ENCODE measurements at places on chromosomes 13 and 19. TPM values are rescaled to one million over a fixed set of nuclear protein-coding genes. Genes with fewer than 3 reads are reported as not detected.

DNA sequence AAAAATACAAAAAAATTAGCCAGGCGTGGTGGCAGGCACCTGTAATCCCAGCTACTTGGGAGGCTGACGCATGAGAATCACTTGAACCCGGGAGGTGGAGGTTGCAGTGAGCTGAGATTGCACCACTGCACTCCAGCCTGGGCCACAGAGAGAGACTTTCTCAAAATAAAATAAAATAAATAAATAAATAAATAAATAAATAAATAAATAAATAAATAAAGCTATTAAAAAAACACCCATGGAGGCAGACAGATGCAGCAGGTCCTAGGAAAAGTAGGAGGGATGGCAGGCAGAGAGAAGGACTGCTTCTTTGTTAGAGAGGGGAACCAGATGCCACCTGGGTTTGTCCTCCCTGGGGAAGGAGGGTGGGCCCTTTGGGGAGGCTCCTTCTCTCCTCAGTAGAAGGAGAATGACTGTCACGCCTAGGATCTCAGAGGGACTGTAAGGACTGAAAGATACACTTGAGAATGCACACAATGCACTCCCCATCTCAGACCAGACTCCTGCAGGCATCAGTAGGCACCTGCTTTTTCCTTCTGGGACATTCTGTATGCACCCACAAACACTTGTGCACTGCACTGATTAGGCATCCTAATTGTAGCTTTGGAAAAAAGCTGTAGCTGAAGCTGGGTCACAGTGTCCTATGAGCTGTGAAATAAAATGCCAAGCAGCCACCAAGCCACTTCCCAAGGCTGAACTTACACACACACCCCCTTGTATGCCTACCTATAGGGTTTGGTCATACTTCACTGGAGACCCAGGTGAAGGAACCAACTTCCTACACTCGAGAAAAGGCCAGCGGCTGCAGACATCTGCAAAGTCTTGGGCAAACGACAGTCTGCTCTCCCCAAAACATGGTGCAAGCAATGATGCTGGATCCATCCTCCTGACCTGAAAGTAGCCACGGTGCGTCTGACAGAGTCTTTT is 18.9 kb upstream of the SLC35E1 start:
- no peak for DNase-seq

- DNase-seq = peak; percentile 90
Observed at GRCh38 chr19:55647732-55648584, at the start of gene CCDC106. CCDC106 (plus strand) TSS chr19:55648212; CDS start chr19:55649047, 835 bp downstream.

Gene IGFL1
- total RNA-seq = not detected

DNA sequence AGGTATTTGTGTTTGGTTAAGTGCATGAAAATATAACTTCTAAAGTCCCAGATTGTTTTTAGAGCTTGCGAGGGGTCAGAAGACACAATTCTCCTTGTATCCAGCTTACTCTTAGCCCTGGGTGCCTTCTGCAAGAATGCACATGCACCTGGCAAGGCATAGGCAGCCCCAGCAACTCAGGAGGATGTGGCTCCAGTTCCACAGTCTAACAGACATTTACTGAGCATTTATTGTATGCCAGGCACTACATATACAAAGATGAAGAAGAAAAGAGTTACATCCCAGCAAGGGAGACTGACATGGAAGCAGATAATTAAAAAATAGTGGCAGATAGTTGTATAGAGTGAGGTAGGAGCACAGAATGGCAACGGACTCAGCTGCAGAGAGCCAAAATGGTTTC is 101.1 kb upstream of the FRY start:
- no peak for DNase-seq

- no peak for DNase-seq
Observed at GRCh38 chr13:44420376-44421220, 47.0 kb downstream of the SERP2 start.

DNA sequence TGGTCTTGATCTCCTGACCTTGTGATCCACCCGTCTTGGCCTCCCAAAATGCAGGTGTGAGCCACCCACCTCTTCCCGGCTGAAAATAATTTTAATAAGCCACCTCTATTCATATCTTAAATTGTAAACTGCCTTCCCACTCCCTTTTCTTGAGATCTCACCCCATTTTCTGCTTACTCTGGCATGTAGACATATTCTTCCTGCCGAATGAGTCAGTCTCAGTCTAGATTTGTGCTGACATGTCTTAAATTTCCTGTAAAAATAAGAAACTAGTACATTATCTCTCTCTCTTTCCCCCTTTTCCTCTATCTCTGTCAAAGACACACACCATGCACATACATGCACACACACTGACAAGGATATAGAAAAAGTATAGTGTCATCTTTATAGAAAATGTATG is 60.9 kb downstream of the THSD1 start:
- no peak for DNase-seq

Gene MCEMP1
- 21.0 TPM for total RNA-seq

- no peak for DNase-seq
Observed at GRCh38 chr13:84362777-84363176, 480.5 kb upstream of the SLITRK1 start.

DNA sequence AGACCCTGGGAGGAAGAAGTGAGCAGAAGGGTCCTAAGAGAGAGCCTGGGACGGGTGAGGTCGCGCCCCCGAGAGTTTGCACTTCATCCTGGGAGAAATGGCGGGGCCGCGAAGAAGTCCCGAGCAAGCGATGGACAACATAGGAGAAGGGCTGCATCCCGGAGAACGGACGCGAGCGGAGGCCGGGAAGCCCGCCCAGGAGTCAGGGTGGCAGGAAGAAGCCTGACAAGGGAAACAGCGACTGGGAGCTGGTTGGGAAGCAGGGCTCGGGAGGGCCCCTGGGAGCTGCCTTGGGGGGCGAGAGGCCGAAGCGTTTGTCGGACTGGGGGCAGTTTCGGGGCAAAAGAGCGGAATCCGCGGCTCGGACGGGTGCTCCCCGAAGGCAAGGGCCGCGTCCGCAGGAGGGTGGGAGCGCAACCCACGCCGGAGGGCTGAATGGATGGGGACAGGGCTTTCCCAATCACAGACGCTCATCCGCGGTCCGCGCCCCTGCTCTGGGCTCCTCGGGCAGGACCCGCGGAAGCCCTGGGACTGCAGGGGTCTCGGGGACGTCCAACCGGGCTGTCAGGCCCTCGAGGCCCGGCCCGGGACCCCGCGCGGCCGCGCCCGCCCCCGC is 469 bp downstream of the ABHD17A start:
- DNase-seq = peak; percentile 90

Gene GRIK5
- total RNA-seq = 2.1 TPM

- DNase-seq = peak; percentile 37
Observed at GRCh38 chr13:111941845-111942447, 125.0 kb upstream of the SOX1 start.

Gene TMEM161A
- total RNA-seq = 18.5 TPM

DNA sequence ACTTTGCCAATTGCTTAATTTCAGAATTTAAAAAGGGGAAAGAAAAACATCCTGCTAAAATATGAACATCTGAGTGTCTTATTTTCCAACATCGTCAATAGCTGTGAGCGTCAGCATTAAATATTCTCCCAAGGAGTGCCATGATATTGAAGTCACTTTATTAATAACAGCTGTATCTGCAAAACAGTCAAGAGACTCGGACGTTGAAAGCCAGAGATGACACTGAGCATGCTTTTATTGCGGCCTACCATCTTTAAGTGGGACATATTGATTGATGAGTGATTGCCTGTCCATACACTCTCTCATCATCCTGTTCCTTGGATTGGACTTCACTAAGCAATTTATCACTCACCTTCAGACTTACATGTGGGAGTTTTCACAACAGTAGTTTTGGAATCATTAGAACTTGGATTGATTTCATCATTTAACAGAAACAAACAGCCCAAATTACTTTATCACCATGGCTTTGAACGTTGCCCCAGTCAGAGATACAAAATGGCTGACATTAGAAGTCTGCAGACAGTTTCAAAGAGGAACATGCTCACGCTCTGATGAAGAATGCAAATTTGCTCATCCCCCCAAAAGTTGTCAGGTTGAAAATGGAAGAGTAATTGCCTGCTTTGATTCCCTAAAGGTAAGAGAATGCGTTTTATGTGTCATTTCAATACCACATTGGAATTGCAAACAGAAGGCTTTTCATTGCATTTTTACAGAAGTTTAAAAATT is 53.8 kb downstream of the MBNL2 start:
- DNase-seq = no peak

Gene ANGPTL4
- total RNA-seq = 12.0 TPM

Gene ZNF486
- 9.6 TPM for total RNA-seq

Gene ZNF665
- total RNA-seq = 7.3 TPM

DNA sequence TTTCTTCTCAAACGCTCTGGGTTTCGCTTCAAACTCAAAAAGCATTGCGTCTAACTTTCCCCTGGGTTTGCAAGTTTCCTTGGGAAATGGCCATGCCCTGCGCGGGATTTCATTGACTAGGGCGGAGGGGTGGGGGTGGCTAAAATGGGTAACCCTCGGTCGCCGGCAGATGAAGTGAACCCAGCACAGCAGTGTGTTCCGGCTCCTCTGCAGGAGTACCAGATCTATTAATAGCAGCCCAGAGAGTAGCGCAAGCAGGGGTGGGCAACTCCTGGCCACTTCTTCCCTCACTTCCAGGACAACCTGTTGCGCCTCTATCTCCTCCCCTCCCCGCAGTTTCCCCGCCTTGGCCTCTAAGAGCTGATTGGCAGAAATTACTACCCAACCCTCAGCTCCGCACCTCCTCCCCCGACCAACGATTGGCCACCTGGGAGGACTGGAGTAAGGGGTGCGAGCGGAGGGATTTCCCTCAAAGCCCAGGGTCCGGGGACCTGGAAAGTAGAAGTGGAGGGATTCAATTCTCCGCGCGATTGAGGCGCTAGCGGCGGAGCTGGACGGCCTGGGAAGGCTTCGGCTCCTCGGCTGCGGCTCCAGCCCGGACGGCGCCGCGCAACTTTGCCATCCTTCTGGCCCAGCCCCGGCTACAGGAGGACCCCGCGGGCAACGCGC is at the start of gene FREM2:
FREM2 (plus strand) TSS at position 501 of the 669 bp plus-strand sequence. CDS start 268 bp downstream, outside the sequence.
- DNase-seq = no peak

- DNase-seq = no peak
Observed at GRCh38 chr13:67520886-67521285, 290.8 kb upstream of the PCDH9 start.

GRCh38 chr19:1401138-1401888 is at the start of gene GAMT:
GAMT (minus strand) TSS chr19:1401542; CDS start chr19:1401476, 66 bp downstream.
- peak; percentile 87 for DNase-seq

- no peak for DNase-seq
Observed at GRCh38 chr19:4373601-4374497, 26.5 kb downstream of the SH3GL1 start.

- no peak for DNase-seq
Observed at GRCh38 chr13:79079351-79079839, 326.7 kb downstream of the RBM26 start.

Gene ZNF723
- not detected for total RNA-seq

Gene ADGRE1
- 20.1 TPM for total RNA-seq

DNA sequence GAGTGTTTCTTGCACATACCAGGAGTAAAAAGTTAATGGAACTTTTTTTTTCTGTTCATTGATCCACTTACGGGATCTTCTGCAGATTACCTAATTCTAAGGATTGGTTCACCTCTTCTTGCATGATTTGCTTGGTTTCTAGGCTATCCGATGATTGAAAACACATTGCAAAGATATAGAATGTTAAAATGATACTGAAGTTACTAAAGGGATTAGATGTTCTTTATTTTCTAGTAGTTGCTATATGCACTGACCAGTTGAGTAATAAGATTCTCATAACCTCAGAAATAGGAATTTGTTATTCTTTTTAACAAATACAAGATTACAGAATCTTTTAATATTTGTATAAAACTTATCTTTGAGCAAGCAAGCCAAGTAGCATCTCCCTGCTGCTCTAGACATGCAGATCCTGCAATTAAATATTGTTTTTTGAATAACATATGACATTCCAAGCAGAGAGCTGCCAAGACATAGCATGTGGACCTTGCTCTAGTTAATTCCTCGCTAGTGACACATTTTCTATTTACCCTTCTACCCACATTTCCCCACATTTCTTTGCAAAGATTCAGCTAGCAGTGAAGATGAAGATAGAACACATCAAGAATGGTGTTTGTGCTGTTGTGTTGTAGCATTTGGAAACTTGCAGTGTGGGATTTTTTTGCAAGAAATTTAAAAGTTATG is 51.7 kb upstream of the RNF113B start:
- DNase-seq = no peak

GRCh38 chr19:13195678-13196077 is 45.5 kb downstream of the IER2 start:
- DNase-seq = peak; percentile 85

Gene SYCN
- total RNA-seq = not detected

Gene CCDC97
- 20.5 TPM for total RNA-seq

GRCh38 chr13:50991579-50992521 is 82.3 kb downstream of the RNASEH2B start:
- DNase-seq = no peak

Gene TNFSF13B
- total RNA-seq = 55.1 TPM

- no peak for DNase-seq
Observed at GRCh38 chr13:52850072-52850395, 1.6 kb upstream of the PCDH8 start.

Gene CCDC169
- not detected for total RNA-seq

DNA sequence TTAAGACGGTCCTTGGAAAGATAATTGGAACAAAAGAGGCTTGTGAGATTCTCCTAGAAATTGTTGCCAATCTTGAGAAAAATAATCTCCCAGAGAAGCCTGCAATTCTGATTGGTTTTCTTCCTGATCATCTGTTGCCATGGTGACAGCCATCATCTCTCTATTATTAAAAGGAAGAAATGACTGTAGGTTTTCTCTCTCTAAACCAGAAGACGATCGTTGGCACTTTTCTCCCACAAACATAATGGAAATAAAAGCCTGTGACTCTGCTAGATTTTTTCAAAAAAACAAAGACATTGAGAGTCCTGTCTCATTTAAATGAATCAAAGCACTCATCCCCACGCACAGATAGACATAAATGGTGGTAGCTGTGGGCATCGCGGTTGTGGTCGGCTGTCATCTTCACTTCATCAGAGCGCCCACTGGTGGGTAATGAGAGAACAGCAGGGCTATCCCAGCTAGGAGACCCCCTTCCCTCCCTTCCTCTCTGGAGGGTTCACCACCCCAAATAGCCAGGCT is 21.7 kb upstream of the CALM3 start:
- no peak for DNase-seq

Gene TINCR
- total RNA-seq = 0.73 TPM

DNA sequence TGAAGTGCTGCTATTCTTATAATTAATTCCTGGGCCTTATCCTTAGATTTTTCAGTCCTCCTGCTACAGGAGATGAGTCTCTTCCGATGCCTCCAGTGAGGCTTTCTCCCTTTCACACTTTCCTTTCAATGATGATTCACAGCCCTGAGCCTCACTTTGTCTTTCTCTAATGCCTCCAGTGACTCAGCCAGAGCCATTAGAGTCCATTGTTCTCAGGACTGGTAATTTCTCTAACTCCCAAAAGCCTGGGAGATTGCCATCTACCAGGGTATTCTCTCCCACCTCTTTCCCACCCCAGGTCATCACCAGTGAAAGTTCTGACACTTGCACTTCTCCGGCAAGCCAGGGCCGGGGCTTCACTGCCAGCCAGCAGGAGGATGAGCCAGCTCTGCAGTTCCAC is 49.6 kb upstream of the ARGLU1 start:
- DNase-seq = no peak

GRCh38 chr19:33293255-33294057 is 8.9 kb downstream of the CEBPA start:
- DNase-seq = peak; percentile 83

Gene ETHE1
- 34.6 TPM for total RNA-seq

- no peak for DNase-seq
Observed at GRCh38 chr13:100464006-100464405, 124.6 kb downstream of the GGACT start.

GRCh38 chr19:42919757-42920079 is 2.0 kb upstream of the PSG6 start:
- DNase-seq = no peak

GRCh38 chr13:43848001-43848649 is 31.4 kb downstream of the CCDC122 start:
- DNase-seq = no peak

All from spleen (tissue), 13 donors.